ENCODE measurements at places on chromosomes 5 and 9. TPM values are rescaled to one million over a fixed set of nuclear protein-coding genes. Genes with fewer than 3 reads are reported as not detected.
A peak's percentile ranks its signal among the peaks of the same experiment; 100 is the strongest.

- H3K27ac ChIP-seq = no peak overlapping the region
- no peaks in the 10 kb centered on the region for H3K27me3 ChIP-seq
- H3K36me3 ChIP-seq = peaks cover 4% of the 10 kb centered on the region
- no peak for DNase-seq
Observed at GRCh38 chr5:154375329-154376008, 70.3 kb upstream of the SAP30L start.

DNA sequence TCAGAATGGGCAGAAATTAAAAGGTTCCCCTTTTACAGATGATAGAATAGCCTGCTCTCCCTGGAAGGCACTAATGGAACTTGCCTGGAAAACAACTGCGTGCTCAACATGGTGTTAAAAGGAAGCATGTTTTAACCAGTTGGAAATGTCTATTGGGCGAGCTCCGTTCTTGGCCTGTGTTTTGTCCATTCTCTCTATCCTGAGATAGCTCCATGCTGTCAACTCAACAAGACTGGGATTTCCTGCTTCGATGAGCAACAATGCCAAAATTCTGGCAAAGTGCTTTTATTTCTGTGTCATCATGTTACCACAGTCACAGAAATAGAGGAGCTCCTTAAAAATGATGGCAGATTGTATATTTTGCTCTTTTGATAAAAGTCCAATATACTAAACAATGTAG lies 198.3 kb downstream of the PLK2 start:
- H3K4me3 ChIP-seq = no peak overlapping the region
- H3K27ac ChIP-seq = no peak overlapping the region
- DNase-seq = no peak
- peaks cover 11% of the 10 kb centered on the region for H3K4me1 ChIP-seq
- no peaks in the 10 kb centered on the region for H3K36me3 ChIP-seq

The MRPL50 gene
- total RNA-seq = 14.8 TPM

DNA sequence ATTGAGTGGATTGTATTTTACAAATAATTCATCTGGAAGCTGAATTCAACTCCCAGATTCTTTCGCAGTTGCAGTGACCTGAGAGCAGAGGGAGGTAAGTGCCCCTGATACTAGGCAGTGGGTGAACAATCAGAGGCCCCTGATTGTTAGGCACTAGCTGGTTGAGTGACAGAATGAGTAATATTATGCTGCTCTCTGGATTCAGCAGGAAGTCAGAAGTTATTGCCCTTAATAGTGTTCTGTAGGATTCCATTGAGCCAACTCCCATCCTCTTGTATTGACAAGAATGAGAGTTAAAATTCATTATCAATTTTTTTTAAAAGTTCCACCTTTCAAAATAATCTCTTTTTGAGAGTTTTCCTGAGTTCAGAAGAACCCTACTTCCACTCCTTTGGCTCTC lies 301.2 kb downstream of the DTWD2 start:
- no peak overlapping the region for H3K4me3 ChIP-seq
- no peaks in the 10 kb centered on the region for H3K4me1 ChIP-seq
- H3K27ac ChIP-seq = no peak overlapping the region
- no peaks in the 10 kb centered on the region for H3K27me3 ChIP-seq

DNA sequence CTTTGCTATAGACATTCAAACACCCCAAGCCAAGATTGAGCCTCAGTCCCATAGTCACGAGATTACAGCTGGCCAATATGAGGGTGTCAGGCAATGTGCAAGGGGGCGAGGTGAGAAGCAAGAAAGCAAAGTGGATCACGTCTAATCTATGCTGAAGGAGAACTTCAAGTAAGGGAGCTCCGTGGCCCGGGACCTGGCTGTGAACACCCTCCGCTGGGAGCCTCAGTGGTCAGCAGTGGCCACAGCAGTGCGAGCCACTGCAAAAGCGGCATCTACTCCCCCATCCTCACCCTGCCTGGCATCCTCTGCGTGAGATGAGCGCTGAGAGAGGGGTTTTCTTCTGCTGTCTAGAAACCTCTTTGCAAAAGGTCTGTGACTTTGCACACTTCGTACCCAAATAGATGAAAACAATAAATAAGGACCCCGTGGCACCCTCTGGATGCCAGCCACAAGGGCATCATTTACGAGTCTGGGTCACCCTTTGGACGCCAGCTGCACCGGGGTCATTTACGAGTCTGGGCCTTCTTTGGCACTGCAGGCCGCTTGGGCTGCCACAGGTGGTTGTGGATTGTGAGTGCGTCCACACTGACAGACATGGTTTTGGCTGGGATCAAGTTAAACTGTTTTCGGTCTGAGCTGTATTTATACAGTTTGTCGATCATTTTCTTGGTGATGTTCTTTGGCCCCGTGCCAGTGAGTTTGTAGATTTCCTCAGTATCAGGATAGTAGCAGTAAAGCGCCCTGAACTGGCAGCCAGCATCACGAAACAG lies 96.4 kb downstream of the CAMSAP1 start:
- H3K4me3 ChIP-seq = no peak overlapping the region
- no peaks in the 10 kb centered on the region for H3K27me3 ChIP-seq
- H3K36me3 ChIP-seq = peaks cover 39% of the 10 kb centered on the region
- no peak overlapping the region for H3K27ac ChIP-seq
- no peaks in the 10 kb centered on the region for H3K4me1 ChIP-seq
- no peak for DNase-seq

The ZCCHC10 gene
- total RNA-seq = 18.4 TPM

DNA sequence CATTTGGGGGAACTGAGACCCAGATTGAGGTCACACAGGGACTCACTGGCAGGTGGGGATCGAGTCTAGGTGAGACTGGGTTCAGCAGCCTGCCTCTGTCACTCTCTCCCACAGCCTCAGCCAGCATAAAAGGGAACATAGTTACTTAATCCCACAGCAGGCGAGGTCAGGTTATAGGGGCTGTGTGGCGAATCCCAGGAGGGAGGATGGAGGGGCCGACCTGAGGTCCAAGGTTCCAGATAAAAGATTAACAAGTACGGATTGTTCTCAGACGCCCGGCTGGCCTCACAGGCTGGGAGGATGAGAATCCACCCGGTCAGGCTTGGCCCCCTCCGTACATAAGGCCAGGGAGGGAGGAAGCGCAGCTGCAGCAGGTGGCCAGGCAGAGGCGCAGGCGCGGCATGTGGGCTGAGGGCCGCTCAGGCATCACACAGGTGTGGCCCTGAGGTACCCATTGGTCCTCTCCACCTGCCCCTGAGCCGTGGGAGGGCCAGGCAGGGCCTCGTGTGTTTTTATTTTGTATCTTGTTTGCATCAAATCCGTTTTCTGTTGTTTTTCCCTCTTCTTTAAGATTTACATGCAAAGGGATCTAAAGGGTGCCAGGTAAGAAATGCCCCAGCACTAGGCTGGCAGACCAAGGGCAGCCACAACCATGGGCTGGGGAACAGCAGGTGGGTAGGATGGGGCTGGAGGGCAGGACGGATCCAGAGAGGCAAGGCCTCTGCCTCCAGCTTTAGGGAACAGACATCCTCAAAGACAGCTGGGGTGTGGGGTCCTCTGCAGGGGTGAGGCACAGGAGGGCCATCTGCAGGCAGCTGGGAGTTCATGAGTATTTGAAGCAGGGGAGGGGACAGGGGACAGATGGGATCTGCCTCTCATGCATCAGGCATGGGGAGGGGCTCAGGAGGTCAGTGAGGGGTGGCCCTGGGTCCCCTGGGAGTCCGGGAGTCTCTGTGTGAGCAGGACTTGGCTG lies 3.6 kb downstream of the SUSD3 start:
- H3K27me3 ChIP-seq = no peaks in the 10 kb centered on the region
- H3K4me3 ChIP-seq = no peak overlapping the region
- H3K4me1 ChIP-seq = peaks cover 22% of the 10 kb centered on the region
- no peak for DNase-seq
- no peaks in the 10 kb centered on the region for H3K36me3 ChIP-seq
- no peak overlapping the region for H3K27ac ChIP-seq

DNA sequence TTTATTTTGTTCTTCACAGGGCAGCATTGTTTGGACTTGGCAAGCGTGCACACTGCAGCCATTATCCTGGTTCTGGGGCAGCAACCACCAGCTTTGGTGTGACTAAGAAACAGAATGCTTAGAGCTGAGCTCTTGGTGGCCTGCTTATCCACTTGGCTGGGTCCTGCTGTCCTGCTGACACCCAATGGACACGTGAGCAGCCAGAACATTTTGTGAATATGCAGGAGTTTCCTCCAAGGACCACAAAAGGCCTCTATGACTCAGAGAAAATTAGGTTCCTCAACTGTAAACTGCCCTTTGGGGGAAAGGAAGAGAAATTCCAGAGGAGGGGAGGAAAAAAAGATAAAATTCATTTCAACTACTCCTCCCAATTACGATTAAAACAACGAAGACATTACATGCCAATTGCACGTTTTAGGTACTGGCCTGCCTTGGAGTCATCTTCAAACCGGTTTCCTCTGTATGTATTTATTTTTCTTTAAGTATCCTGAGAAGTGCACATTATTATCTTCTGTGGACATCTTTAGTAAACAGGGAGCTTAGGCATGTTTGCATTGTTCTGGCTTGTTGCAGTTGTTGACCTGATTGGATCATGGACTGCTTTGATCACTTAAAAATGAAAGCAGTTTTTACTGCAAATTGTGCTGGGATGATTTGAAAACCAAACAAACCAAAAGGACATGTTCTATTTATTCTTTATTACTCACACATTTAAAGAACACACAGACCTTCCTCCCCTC lies 82.3 kb upstream of the TLE4 start:
- DNase-seq = no peak
- no peaks in the 10 kb centered on the region for H3K36me3 ChIP-seq
- no peak overlapping the region for H3K27ac ChIP-seq
- no peak overlapping the region for H3K4me3 ChIP-seq
- no peaks in the 10 kb centered on the region for H3K4me1 ChIP-seq

The ROPN1L gene
- total RNA-seq = 2.2 TPM

DNA sequence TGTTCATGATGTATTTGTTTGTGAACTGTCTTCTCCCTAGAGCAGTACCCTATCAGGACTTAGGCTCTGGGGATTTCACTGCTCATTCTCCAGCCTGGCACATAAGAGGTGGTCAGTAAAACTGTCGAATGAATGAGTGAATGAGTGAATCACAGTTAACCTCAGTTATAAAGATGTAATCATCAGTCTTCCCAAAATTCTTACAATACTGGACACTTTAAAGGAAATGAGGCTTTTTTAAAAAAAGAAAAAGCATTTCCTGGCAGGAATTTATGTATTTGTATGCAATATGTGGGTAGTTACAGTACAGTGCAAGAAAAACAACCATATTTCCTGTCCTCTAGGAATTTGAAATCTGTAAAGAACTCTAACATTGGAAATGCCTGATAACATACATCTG lies 59.6 kb downstream of the RAI14 start:
- no peaks in the 10 kb centered on the region for H3K27me3 ChIP-seq
- no peak for DNase-seq
- no peaks in the 10 kb centered on the region for H3K36me3 ChIP-seq

- no peaks in the 10 kb centered on the region for H3K4me1 ChIP-seq
- no peaks in the 10 kb centered on the region for H3K27me3 ChIP-seq
- DNase-seq = peak; percentile 79
- H3K27ac ChIP-seq = peak overlapping the region; percentile 99
- H3K4me3 ChIP-seq = peak overlapping the region; percentile 76
Observed at GRCh38 chr5:163503106-163504078, 2.0 kb upstream of the MAT2B start.

The FAM221B gene
- total RNA-seq = not detected

GRCh38 chr9:94065535-94065961 lies 18.7 kb upstream of the PTPDC1 start:
- peak; percentile 89 for DNase-seq
- no peak overlapping the region for H3K4me3 ChIP-seq
- peaks cover 7% of the 10 kb centered on the region for H3K36me3 ChIP-seq

DNA sequence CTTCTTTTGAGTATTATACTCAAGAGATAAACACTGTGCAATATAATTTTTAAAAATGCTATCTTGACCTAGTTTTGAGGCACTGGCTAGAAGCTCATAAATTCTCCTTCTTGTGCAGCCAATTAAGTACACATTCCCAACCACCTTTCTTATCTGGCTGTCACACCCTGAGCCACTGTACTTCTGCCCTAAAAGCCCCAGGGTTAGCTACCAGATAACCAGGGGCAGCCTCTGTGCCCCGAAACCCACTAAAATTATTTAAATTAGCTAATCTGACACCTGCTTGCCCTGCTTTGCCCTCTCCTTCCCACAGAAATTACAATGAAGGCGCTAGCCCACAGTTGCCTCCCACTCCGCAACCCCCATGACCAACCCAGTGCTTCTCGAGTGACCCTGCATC lies 597.3 kb upstream of the TYRP1 start:
- H3K4me3 ChIP-seq = no peak overlapping the region
- no peak for DNase-seq
- H3K4me1 ChIP-seq = no peaks in the 10 kb centered on the region
- H3K27ac ChIP-seq = no peak overlapping the region
- H3K27me3 ChIP-seq = no peaks in the 10 kb centered on the region
- H3K36me3 ChIP-seq = no peaks in the 10 kb centered on the region

- no peak overlapping the region for H3K27ac ChIP-seq
- H3K27me3 ChIP-seq = no peaks in the 10 kb centered on the region
- no peak for DNase-seq
- no peak overlapping the region for H3K4me3 ChIP-seq
- no peaks in the 10 kb centered on the region for H3K4me1 ChIP-seq
Observed at GRCh38 chr9:127308652-127309434, 44.3 kb downstream of the GARNL3 start.

The FBXO38 gene
- 32.2 TPM for total RNA-seq

DNA sequence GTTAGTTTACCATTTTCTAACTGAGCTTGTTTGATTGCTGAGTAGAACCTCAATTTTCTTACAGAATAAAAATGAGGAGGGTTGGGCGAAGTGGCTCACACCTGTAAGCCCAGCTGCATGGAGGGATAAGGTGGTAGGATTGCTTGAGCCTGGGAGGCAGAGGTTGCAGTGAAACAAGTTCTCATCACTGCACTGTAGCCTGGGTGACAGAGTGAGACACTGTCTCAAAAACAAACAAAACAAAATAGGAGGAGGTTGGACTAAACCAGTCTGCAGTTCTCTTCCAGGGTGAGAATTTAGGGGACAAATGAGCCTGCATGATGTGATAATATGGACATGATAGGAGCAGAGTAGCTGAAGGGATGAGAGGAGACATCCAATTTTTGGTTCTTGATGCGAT lies 57.3 kb downstream of the SLC27A6 start:
- no peaks in the 10 kb centered on the region for H3K36me3 ChIP-seq
- H3K27ac ChIP-seq = no peak overlapping the region
- no peaks in the 10 kb centered on the region for H3K27me3 ChIP-seq
- no peak overlapping the region for H3K4me3 ChIP-seq

GRCh38 chr5:3590161-3590966 lies 5.3 kb upstream of the IRX1 start:
- no peak overlapping the region for H3K27ac ChIP-seq
- H3K36me3 ChIP-seq = no peaks in the 10 kb centered on the region
- H3K27me3 ChIP-seq = peaks cover 60% of the 10 kb centered on the region
- H3K4me3 ChIP-seq = no peak overlapping the region

- no peaks in the 10 kb centered on the region for H3K27me3 ChIP-seq
- no peak for DNase-seq
- H3K4me1 ChIP-seq = no peaks in the 10 kb centered on the region
- H3K27ac ChIP-seq = no peak overlapping the region
- H3K36me3 ChIP-seq = no peaks in the 10 kb centered on the region
- H3K4me3 ChIP-seq = no peak overlapping the region
Observed at GRCh38 chr5:72096602-72097188, 10.6 kb upstream of the MAP1B start.

Measured in right atrium auricular region (tissue), 2 donors.